Left ventricle myocardium superior (tissue), 1 donor: ENCODE measurements at places on chromosomes 12 and 14. TPM values are rescaled to one million over a fixed set of nuclear protein-coding genes. Genes with fewer than 3 reads are reported as not detected.

C12orf50 gene
- not detected for total RNA-seq

CEP170B gene
- total RNA-seq, result 10.7 TPM

DNA sequence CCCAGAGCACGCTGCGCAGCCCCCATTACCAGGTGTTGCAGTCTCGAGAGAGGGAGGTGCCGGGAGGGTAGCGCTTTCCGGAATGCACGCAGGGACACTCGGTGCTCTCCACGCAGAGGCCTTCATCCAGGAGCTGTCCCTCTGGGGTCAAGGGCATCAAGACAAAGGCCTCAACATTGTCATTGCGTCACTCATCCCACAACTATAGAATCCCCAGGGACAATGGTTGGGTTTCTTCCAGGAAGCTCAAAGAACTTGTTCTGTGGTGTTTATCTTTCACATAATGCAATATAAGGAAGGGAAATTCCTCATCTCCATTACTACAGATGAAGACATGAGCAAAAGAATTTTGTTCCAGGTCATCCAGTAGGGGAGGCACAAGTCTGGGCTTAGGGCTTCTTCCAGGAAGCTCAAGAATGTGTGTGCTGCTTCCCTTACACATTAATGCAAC is 52.1 kb downstream of the VWF start:
- no peak for DNase-seq

DNA sequence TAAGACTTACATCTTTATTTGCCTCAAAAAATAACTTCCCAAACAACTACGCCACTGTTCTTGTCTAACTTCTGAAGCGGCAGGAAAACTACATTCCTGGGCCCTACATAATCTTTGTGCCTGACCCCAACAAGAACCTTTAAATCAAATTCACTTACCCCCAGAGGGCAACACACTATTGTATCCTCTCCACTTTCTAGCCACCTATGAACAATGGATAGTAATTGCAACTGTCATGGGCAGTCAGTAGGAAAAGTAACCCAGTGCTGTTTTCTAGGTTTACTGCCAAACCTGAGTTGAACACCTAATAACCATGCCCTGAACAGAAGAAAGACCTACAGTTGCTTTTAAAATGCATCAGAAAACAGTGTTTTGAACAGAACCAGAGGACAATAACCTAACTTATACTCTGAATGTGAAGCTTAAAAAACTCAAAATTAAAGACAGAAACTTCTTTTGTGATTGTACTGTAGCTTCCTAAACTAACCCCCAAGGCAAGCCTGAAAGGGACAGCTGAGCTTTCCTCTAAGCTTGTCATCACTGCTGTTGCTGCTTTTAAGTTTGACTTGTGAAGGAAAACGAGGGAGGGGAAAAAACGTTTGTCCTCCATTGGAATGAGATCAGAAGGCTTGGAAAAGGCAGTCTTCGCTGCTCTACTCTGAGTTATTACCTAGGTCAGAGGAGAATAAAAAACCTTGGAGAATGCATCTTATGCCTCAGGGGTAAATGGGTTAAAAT is 195.7 kb downstream of the SOX5 start:
- DNase-seq, result no peak

DNA sequence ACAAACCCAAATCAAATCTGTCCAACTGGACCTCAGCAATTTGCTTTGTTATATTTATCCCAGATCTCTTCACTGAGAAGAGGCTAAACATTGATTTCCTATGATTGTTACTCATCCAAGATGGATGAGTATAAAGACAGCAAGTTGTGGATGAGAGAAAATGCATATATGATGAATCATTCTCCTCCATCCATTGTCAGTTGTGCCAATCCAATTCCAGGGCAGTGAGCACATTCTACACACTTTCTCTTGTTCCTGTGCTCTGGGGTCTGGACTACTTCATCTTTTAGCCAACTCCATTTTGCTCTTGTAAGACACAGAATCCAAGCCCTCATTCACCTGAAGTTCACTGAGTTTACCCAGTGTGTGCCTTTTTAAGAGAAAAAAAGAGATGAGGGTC is 105.7 kb downstream of the GCH1 start:
- no peak for DNase-seq

ZNF705A gene
- not detected for total RNA-seq
